Stimulated activated CD8-positive, alpha-beta memory T cell treated with anti-CD3 and anti-CD28 coated beads, Interleukin-7, amount 100 ng/mL, for 48 hours (primary cell): ENCODE measurements at places on chromosomes 1 and 21.

GRCh38 chr1:34726861-34727260, 28.0 kb upstream of the GJB5 start:
- no peak for DNase-seq

- no peak for DNase-seq
Measured at GRCh38 chr1:186009039-186009737, 275.0 kb downstream of the HMCN1 start.

- no peak for DNase-seq
Measured at GRCh38 chr1:227170361-227171166, 147.7 kb downstream of the CDC42BPA start.

DNA sequence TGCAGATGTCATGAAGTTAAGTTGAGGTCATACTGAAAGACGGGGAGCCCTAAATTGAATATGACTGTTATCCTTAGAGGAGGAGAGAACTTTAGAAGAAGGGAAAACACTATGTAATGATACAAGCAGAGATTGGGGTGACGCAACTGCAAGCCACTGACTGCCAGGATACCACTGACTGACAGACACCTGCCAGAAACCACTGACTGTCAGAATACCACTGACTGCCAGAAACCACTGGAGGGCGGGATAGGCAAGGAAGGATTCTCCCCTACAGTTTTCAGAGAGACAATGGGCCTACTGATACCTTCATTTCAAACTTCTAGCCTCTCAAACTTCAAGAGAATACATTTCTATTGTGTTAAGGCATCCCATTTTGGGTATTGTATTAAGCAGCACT, 388.7 kb downstream of the USH2A start:
- DNase-seq, result no peak
